A375 (cell line): ENCODE measurements at places on chromosomes 2 and 18. TPM values are rescaled to one million over a fixed set of nuclear protein-coding genes. Genes with fewer than 3 reads are reported as not detected.

The MAL gene
- not detected in 2 replicates for total RNA-seq

The SCYGR6 gene
- not detected in 2 replicates for total RNA-seq

The CHPF gene
- total RNA-seq = 106 and 121 TPM in 2 replicates

The MSTN gene
- 0.05 TPM in 1 of 2 replicates, not detected in the other for total RNA-seq

The CDH2 gene
- total RNA-seq = 37.2 and 37.7 TPM in 2 replicates

The FHOD3 gene
- 10.5 and 12.1 TPM in 2 replicates for total RNA-seq

The CASP8 gene
- 21.4 and 25.8 TPM in 2 replicates for total RNA-seq

The CDH7 gene
- 0.04 and 0.08 TPM in 2 replicates for total RNA-seq

The BCL11A gene
- total RNA-seq = 0.66 and 0.79 TPM in 2 replicates

The ELOA2 gene
- total RNA-seq = not detected in 2 replicates

The FOXD4L1 gene
- total RNA-seq = 0.08 and 0.19 TPM in 2 replicates

The KCNG2 gene
- total RNA-seq = not detected in 2 replicates

The DOK6 gene
- 0.27 and 2.3 TPM in 2 replicates for total RNA-seq

The UGT1A5 gene
- total RNA-seq = not detected in 2 replicates

The SERPINB5 gene
- 0.15 and 0.45 TPM in 2 replicates for total RNA-seq

The LYPD1 gene
- 23.1 and 29.0 TPM in 2 replicates for total RNA-seq

The MDH1B gene
- 0.26 and 0.93 TPM in 2 replicates for total RNA-seq

The CYBRD1 gene
- 10.3 and 12.3 TPM in 2 replicates for total RNA-seq

The AQP12A gene
- total RNA-seq = not detected in 2 replicates

The MREG gene
- total RNA-seq = 2.4 and 4.3 TPM in 2 replicates
